ENCODE measurements at places on chromosomes 4 and X.

- H3K27ac ChIP-seq: no peak overlapping the region
- no peaks in the 10 kb centered on the region for H3K4me1 ChIP-seq
- no peaks in the 10 kb centered on the region for H3K36me3 ChIP-seq
- no peak for DNase-seq
Measured at GRCh38 chrX:19824603-19825002, 62.8 kb downstream of the SH3KBP1 start.

DNA sequence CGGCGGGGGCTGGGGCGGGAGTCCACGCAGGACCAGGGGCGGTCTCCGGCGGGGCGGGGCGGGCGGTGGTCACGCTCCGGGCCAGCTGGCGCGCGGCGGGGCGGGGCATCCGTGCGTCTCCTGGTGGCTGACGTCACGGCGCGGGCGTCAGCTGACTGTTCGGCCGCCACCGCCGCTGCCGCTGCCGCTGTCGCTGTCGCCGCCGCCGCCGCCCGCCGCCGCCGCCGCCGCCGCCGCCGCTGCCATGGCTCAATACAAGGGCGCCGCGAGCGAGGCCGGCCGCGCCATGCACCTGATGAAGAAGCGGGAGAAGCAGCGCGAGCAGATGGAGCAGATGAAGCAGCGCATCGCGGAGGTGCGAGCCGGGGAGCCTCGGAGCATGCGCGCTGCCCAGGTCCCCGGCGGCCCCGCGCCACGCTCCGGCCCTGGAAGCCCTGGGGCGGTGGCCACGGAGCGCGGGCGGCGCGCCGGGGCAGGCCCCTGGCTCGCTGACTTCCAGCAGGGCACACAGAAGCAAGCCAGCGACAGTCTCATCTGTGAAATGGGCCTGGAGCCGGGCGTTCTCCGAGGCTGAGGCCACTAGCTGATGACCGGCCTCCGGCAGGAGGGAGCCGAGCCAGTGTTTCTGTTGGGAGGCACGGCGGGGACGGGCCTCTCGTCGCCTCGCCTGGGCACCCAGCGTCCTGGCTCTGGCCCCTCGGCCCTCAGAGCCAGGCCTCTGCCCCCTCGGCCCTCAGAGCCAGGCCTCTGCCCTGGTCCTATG lies at the start of gene FAM50A:
Gene FAM50A, plus strand, starts transcription at position 150 of the 763 bp plus-strand sequence. Its CDS starts 95 bp downstream, at position 245.
- peaks cover 15% of the 10 kb centered on the region for H3K36me3 ChIP-seq
- H3K27ac ChIP-seq: peak within 1 kb of the TSS; percentile 83
- peak; percentile 71 for DNase-seq
- peak within 1 kb of the TSS; percentile 69 for H3K4me3 ChIP-seq

- no peak overlapping the region for H3K27ac ChIP-seq
- no peaks in the 10 kb centered on the region for H3K36me3 ChIP-seq
- no peaks in the 10 kb centered on the region for H3K4me1 ChIP-seq
- H3K4me3 ChIP-seq: no peak overlapping the region
- H3K27me3 ChIP-seq: no peaks in the 10 kb centered on the region
- DNase-seq: no peak
Measured at GRCh38 chr4:184315675-184316359, 98.1 kb upstream of the ENPP6 start.

DNA sequence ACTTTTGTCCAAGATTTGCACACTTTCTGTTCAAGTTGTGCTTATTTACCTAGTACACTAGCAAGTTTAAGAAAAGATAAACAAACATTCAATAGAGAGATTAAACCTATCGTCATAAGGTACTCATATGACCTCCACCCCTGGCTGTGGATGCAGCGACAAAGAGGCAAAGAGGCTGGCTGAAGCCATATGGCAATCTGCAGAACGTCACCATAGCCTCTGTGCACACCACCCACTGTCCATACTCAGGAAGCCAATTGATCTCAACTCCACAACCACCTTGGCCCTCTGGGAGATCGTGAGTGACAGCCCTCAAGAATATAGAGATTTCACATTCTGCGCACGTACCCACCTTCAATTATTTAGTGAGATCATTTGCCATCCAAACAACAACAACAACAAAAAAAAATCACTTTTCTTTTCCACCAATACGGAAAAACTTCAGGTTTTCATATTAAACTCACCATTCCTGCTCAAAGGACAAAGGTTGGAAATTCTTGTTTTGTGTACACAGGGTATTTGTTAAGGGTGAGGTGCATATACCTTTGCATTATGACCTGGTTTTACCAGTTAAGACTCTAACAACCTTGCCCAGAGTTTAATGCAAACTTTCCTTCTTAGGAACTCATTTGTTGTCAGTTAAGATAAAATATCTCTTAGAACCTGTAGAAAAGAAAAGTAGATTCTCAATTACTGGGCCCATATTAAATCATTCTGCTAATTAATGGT lies 243.0 kb upstream of the FSTL5 start:
- H3K27ac ChIP-seq: no peak overlapping the region
- no peaks in the 10 kb centered on the region for H3K4me1 ChIP-seq
- no peaks in the 10 kb centered on the region for H3K36me3 ChIP-seq
- DNase-seq: no peak
- H3K4me3 ChIP-seq: no peak overlapping the region

GRCh38 chr4:1998296-1998695 lies 10.5 kb downstream of the NELFA start:
- DNase-seq: no peak
- no peak overlapping the region for H3K4me3 ChIP-seq
- no peaks in the 10 kb centered on the region for H3K27me3 ChIP-seq
- peaks cover 3% of the 10 kb centered on the region for H3K36me3 ChIP-seq

DNA sequence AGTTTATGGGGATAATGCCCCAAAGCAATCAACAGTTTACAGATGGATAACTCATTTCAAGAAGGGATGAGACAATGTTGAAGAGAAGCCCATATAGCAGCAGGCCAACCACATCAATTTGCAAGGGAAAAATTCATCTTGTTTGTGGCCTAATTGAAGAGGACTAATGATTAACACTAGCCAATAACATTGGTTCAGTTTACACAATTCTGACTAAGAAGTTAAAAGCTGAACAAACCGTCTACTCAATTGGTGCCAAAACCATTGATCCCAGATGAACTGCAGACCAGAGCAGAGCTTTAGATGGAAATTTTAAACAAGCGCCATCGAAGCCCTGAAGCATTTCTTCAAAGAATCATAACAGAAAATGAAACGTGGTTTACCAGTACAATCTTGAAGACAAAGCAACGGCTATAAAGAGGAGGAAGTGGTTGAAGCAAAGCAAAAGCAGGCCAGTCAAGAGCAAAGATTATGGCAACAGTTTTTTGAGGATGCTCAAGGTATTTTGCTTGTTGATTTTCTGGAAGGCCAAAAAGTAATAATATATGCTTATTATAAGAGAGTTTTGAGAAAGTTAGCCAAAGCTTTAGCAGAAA lies 20.5 kb upstream of the BLTP1 start:
- H3K27ac ChIP-seq: no peak overlapping the region
- H3K36me3 ChIP-seq: no peaks in the 10 kb centered on the region
- no peaks in the 10 kb centered on the region for H3K27me3 ChIP-seq
- H3K4me1 ChIP-seq: no peaks in the 10 kb centered on the region

- peak overlapping the region; percentile 61 for H3K27ac ChIP-seq
- H3K4me3 ChIP-seq: peak overlapping the region; percentile 10
- no peak for DNase-seq
- H3K4me1 ChIP-seq: peaks cover 20% of the 10 kb centered on the region
- H3K27me3 ChIP-seq: no peaks in the 10 kb centered on the region
Measured at GRCh38 chrX:41449131-41449530, 2.0 kb downstream of the NYX start.

GRCh38 chr4:13615161-13615560 lies 12.4 kb downstream of the BOD1L1 start:
- no peak overlapping the region for H3K27ac ChIP-seq
- no peak for DNase-seq

DNA sequence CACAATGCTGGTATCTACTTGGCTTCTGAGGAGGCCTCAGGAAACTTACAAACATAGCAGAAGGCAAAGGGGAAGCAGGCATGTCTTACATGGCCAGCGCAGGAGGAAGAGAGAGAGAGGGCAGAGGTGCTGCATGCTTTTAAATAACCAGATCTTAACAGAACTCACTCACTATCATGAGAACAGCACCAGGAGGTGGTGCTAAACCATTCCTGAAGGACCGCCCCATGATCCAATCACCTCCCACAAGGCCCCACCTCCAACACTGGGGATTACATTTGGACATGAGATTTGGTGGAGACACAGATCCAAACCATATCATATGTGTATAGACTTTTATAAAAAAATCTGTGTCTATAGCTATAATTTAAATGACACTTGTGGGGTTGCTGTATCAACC lies 48.6 kb upstream of the ERVMER34-1 start:
- no peak overlapping the region for H3K27ac ChIP-seq
- no peaks in the 10 kb centered on the region for H3K36me3 ChIP-seq
- H3K4me1 ChIP-seq: no peaks in the 10 kb centered on the region
- H3K4me3 ChIP-seq: no peak overlapping the region

DNA sequence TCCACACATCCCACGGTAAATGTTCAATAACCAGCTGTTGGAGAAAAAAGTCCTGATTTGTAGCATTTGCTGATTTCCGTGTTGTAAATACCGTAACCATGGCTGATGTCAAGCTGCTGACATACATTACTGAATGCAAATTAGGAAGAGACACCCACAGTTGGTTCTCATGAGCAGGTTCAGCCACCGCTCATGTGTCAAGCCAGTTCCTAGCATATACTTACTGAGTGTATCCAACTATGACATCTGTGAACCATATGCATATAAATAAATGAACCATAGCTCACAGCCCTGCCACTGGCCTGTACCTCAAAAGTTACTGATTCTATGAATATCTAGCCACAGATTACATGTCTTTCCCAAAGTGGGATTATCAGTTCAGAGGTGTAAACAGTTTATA lies 29.5 kb downstream of the FHDC1 start:
- H3K4me1 ChIP-seq: no peaks in the 10 kb centered on the region
- no peak for DNase-seq
- H3K36me3 ChIP-seq: no peaks in the 10 kb centered on the region
- no peak overlapping the region for H3K4me3 ChIP-seq
- H3K27ac ChIP-seq: no peak overlapping the region

- no peak for DNase-seq
- H3K4me3 ChIP-seq: no peak overlapping the region
- peaks cover 3% of the 10 kb centered on the region for H3K27me3 ChIP-seq
- no peaks in the 10 kb centered on the region for H3K4me1 ChIP-seq
Measured at GRCh38 chr4:7559741-7560395, 125.1 kb upstream of the PSAPL1 start.

- no peak overlapping the region for H3K27ac ChIP-seq
- no peaks in the 10 kb centered on the region for H3K36me3 ChIP-seq
- DNase-seq: no peak
- H3K4me3 ChIP-seq: no peak overlapping the region
Measured at GRCh38 chr4:86563416-86563815, 30.7 kb upstream of the PTPN13 start.

DNA sequence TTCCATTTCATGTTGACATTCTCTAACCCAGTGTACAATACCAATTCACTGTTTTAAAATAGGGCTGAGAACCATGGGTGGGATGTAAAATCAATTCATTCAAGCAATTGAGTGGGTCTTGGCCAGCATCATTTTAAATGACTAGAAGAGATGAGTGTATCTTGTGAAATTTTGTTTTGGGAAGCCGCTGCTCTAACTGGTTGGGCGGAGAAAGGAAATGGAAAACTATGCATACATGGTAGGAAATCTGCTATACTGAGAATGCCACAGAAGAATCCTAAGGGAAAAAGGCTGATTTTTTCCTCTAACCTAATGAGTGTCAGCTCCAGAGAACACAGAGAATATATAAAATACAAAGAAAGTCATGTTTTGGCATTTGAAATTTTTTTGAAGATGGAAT lies 54.8 kb upstream of the DCLK2 start:
- H3K4me1 ChIP-seq: no peaks in the 10 kb centered on the region
- DNase-seq: no peak
- H3K36me3 ChIP-seq: no peaks in the 10 kb centered on the region
- no peak overlapping the region for H3K27ac ChIP-seq

- no peak for DNase-seq
- H3K4me3 ChIP-seq: no peak overlapping the region
- no peak overlapping the region for H3K27ac ChIP-seq
- H3K27me3 ChIP-seq: no peaks in the 10 kb centered on the region
- H3K36me3 ChIP-seq: no peaks in the 10 kb centered on the region
Measured at GRCh38 chr4:47118192-47118929, 87.0 kb downstream of the GABRB1 start.

- H3K4me1 ChIP-seq: peaks cover 9% of the 10 kb centered on the region
- H3K27me3 ChIP-seq: no peaks in the 10 kb centered on the region
- no peak overlapping the region for H3K4me3 ChIP-seq
- H3K27ac ChIP-seq: peak overlapping the region; percentile 29
Measured at GRCh38 chr4:151169900-151170299, 70.5 kb downstream of the RPS3A start.

- H3K27me3 ChIP-seq: no peaks in the 10 kb centered on the region
- no peaks in the 10 kb centered on the region for H3K36me3 ChIP-seq
- DNase-seq: no peak
- no peak overlapping the region for H3K27ac ChIP-seq
- H3K4me1 ChIP-seq: no peaks in the 10 kb centered on the region
- H3K4me3 ChIP-seq: no peak overlapping the region
Measured at GRCh38 chr4:165766018-165766417, 107.0 kb upstream of the TLL1 start.

DNA sequence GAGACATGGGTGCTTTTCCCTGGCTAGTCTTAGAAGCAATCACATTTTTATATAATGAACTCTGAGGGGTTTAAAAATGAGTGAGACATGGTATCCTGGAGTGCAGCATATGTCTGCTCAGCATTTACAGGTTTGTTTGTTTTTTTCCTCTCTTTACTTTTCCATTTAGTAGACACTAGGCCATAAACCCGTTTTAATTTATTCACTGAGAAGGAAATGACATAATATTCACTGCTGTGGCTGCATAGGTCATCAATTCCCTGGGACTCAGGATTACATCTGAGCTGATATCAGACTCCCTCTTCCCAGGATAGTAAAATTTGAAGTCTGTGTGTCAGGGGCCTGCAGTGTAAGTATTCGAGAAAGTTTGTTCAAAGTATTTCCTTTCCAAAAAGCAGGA lies 178.9 kb upstream of the SPRY1 start:
- DNase-seq: no peak
- peak overlapping the region; percentile 14 for H3K27ac ChIP-seq
- H3K4me1 ChIP-seq: no peaks in the 10 kb centered on the region
- H3K27me3 ChIP-seq: no peaks in the 10 kb centered on the region
- H3K4me3 ChIP-seq: no peak overlapping the region

GRCh38 chrX:8783097-8783713 lies 18.0 kb downstream of the FAM9A start:
- no peak overlapping the region for H3K4me3 ChIP-seq
- no peaks in the 10 kb centered on the region for H3K27me3 ChIP-seq
- no peak for DNase-seq
- H3K4me1 ChIP-seq: no peaks in the 10 kb centered on the region
- H3K27ac ChIP-seq: no peak overlapping the region

- no peaks in the 10 kb centered on the region for H3K27me3 ChIP-seq
- DNase-seq: no peak
- H3K27ac ChIP-seq: no peak overlapping the region
- no peak overlapping the region for H3K4me3 ChIP-seq
- H3K36me3 ChIP-seq: no peaks in the 10 kb centered on the region
Measured at GRCh38 chr4:24965627-24966026, 52.8 kb upstream of the CCDC149 start.

All from tibial artery (tissue), 4 donors.